ENCODE measurements at places on chromosomes 11 and 22.

DNA sequence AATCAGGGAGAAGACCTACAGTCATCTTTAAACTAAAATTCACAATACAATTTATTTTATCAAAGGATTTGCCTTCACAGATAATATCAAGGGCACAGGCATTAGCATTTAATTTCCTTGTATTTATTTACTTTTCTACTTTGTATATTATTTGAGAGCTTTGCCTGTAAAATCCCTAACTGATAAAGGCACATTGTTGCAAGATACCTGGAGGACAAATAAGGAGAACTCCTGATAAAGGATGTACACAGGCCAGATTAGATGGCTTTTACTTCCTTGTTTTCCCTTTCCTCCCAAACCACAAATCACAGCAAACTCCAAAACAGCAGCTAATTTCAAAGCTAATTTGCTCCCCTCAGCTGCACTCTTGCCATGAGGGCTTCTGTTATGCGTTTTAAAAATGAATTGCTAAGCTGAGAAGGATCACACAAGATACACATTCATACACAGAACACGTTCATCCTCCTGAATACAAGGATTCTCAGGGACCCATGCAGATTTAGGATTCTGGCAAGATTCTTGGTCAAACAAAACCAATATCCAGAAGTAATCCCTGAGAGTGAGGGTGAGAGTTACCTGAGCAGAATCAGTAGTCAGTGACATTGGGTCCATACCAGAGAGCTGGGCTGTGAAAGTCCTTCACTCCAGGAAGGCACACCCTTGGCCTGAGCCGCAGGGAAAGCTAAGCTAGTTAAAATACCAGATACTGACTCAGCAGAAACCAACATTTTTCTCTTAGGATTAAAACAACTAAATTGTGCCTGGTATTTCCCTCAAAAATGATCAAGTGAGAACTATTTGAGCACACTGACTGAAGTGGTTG, 100.3 kb upstream of the CLPB start:
- no peak for DNase-seq
- H3K4me1 ChIP-seq, result no peaks in the 10 kb centered on the region
- H3K27me3 ChIP-seq, result peaks cover 61% of the 10 kb centered on the region
- no peak overlapping the region for H3K27ac ChIP-seq
- no peaks in the 10 kb centered on the region for H3K36me3 ChIP-seq

- H3K27me3 ChIP-seq, result no peaks in the 10 kb centered on the region
- no peak overlapping the region for H3K27ac ChIP-seq
- no peaks in the 10 kb centered on the region for H3K4me1 ChIP-seq
- H3K36me3 ChIP-seq, result no peaks in the 10 kb centered on the region
- H3K4me3 ChIP-seq, result no peak overlapping the region
- DNase-seq, result no peak
Observed at GRCh38 chr22:18977824-18978425, 41.8 kb upstream of the PRODH start.

DNA sequence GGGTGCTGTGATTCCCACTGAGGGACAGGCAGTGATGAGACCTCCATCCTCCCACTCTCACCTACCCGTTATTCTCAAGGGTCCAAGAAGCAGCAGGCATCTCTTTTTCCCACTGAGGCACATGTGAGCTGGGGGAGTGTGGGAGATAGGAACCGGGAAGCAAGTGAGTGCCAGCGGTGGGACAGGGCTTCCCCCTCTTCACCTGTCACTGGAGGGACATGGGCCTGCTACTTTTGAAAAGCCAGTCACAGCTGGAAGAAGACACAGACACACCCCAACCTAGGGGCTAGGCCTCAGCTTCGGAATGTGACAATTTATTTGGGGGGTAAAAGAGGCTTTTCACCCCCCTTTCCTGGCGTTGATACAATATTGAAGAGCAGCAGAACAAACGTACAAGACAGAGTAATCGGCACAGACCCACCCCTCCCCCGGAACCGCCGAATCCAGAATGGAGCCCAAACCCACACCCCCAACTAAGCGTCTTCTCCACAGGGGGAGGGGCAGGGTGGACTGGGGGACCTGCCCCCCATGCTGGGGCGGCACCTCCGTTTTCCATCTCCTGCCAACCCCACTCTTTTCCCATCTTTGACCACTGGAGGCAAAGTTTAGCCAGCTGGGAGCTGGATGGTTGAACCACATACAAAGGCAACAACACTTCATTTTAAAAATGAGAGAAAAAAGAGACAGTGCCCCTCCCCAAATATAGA, 10.7 kb downstream of the CBX6 start:
- H3K27ac ChIP-seq, result no peak overlapping the region
- no peak for DNase-seq
- H3K4me1 ChIP-seq, result no peaks in the 10 kb centered on the region

- H3K36me3 ChIP-seq, result peaks cover 35% of the 10 kb centered on the region
- no peak overlapping the region for H3K4me3 ChIP-seq
- DNase-seq, result no peak
- H3K27ac ChIP-seq, result no peak overlapping the region
Observed at GRCh38 chr11:46696212-46696558, 4.2 kb downstream of the ARHGAP1 start.

DNA sequence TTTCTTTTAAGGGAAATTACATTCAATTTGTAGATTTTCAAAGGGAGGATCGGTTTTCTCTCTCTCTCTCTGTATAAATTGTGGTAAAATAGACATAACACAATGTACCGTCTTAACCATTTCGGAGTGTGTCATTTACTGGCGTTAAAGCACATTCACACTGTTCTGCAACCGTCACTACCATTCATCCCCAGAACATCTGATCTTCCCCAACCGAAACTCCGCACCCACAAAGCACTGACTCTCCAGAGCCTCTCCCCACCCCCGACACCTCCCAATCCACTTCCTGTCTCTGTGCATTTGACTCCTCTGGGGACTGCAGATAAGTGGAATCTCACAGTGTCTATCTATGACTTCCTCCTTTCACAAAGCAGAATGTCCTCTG, 15.9 kb upstream of the GRAMD4 start:
- H3K4me1 ChIP-seq, result peaks cover 15% of the 10 kb centered on the region
- peak overlapping the region; percentile 91 for H3K27ac ChIP-seq
- DNase-seq, result peak; percentile 87
- H3K36me3 ChIP-seq, result peaks cover 9% of the 10 kb centered on the region

DNA sequence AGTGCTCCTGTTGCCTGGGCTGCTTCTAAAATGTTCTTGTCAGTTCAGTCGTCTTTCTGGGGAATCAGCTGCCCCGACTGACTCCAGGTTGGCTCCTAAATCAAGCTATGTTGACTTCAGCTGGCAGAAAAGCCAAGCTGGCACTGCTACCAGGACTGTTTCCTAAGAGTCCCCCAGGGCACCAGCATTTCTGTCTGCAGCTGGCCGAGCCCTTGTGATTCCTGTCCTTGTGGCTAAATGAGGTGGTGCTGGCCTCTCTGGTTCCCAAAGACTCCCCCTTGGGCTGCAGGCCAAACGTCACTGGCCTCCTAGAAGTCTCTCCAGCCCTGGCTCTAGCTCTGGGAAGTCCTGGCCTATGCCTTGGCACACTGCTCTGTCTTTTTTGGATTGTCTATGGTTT, 31.1 kb downstream of the GRAMD1B start:
- H3K4me1 ChIP-seq, result peaks cover 40% of the 10 kb centered on the region
- DNase-seq, result no peak
- peaks cover 30% of the 10 kb centered on the region for H3K36me3 ChIP-seq
- no peak overlapping the region for H3K27ac ChIP-seq
- H3K27me3 ChIP-seq, result no peaks in the 10 kb centered on the region

DNA sequence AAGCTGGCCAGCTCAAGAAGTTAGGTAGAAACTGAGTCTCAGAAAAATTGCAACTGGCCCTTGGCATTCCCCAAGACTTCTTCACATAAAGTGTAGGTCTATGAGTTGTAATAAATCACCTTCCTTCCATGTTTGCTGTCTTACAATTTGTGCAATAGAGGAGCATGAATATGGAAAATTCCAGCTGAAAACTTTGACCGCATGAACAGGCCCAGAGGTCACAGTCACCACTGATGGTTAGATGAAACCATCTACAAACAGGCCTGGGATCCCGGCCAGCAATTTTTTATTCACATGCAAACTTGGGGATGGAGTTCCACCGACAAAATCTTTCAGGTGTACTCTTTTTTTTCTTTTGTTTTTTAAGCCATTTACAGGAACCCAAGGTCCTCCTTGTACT, 88.1 kb downstream of the SERGEF start:
- no peak for DNase-seq
- no peaks in the 10 kb centered on the region for H3K27me3 ChIP-seq
- peaks cover 5% of the 10 kb centered on the region for H3K4me1 ChIP-seq
- H3K36me3 ChIP-seq, result peaks cover 10% of the 10 kb centered on the region
- no peak overlapping the region for H3K27ac ChIP-seq

GRCh38 chr11:73395297-73396208, 19.4 kb downstream of the RELT start:
- no peak overlapping the region for H3K4me3 ChIP-seq
- no peaks in the 10 kb centered on the region for H3K27me3 ChIP-seq
- H3K36me3 ChIP-seq, result peaks cover 14% of the 10 kb centered on the region
- peaks cover 5% of the 10 kb centered on the region for H3K4me1 ChIP-seq

DNA sequence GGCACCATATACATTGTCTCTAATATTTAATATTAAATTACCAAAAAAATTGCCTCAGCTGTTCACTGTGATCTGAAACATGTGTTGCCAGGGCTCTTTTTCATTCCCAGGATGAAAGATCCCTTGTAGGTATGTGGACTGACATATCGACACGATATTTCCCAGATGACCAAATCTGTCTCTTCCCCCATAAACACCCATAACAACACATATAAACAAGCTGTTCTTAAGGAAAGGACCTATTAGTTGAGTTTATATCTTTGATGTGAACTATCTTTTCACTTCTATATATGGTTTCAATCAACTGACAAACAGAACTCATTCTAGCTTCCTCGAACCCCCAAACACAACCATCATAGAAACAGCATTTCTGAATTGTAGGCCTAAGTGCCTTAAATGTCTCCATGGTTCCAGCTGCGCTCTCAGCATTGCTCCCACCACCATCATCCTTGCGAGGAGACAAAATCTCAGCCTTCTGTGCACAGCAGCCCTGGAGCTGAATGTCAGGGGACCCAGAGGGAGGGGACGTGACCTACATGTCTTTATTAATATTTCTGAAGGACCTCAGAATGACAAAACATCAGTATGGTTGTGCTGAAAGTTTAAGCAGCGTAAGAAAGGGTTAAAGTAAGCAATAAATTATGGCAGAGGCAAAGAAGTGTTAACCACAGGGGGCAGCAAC, 67.0 kb downstream of the ETS1 start:
- H3K36me3 ChIP-seq, result peaks cover 64% of the 10 kb centered on the region
- no peaks in the 10 kb centered on the region for H3K27me3 ChIP-seq
- peaks cover 43% of the 10 kb centered on the region for H3K4me1 ChIP-seq
- H3K27ac ChIP-seq, result peak overlapping the region; percentile 93
- H3K4me3 ChIP-seq, result peak overlapping the region; percentile 98

- no peak overlapping the region for H3K27ac ChIP-seq
- H3K27me3 ChIP-seq, result no peaks in the 10 kb centered on the region
- DNase-seq, result no peak
- H3K4me1 ChIP-seq, result peaks cover 26% of the 10 kb centered on the region
- peaks cover 38% of the 10 kb centered on the region for H3K36me3 ChIP-seq
- H3K4me3 ChIP-seq, result no peak overlapping the region
Observed at GRCh38 chr22:24326266-24326665, 55.6 kb downstream of the SPECC1L start.

- H3K4me1 ChIP-seq, result no peaks in the 10 kb centered on the region
- H3K4me3 ChIP-seq, result no peak overlapping the region
- peaks cover 7% of the 10 kb centered on the region for H3K27me3 ChIP-seq
- H3K27ac ChIP-seq, result no peak overlapping the region
Observed at GRCh38 chr11:130034236-130034635, 31.6 kb upstream of the PRDM10 start.

GRCh38 chr11:116311206-116311605, 461.6 kb downstream of the BUD13 start:
- H3K27me3 ChIP-seq, result peaks cover 4% of the 10 kb centered on the region
- no peaks in the 10 kb centered on the region for H3K4me1 ChIP-seq
- no peak overlapping the region for H3K4me3 ChIP-seq

Data from T-helper 2 cell treated with Interferon-gamma antibody and Interleukin-4, amounts not matched to agents 5 μg/mL and 100 μg/mL, for 36 hours (primary cell).